ENCODE measurements at places on chromosomes 4 and X.

DNA sequence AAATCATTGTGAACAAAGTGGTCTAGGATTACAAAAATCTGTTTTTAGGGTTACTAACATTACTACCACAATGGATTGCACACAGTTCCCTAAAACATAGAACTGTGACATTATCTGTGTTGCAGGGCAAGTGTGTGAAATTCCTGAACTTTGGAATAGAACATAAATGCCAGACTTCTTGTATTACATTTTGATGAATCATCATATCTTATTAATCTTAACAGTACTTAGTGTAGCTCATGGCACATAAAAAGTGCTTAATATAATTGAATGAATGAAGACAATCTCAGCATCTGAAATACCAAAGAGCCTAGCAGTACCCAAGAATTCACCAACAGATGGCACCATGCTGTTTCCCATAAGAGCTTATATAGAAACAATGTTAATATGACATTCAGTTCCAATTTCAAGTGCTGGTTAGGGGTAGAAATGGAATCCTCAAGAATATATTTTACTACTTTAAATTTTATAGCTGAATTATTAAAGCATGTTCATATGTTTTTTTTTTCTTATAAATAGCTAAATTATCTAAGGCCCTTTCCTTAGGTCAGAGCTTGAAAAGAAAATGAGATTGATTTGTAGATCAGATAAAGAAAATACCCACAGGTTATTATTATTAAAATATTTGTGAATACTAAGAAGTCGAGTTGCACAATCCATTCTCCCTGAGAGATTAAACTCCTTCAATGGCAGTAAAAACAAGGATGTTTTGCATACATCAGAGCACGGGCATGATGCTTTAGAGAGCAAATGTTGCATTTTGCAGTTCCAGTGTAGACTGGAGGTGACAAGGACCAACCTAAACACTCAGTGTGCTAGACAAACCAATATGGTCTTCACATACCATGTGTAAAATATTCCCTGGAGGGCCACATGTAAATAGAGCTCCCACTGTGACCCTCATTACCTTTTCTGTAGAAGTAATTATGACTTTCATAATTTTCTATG lies 25.7 kb upstream of the SHISA3 start:
- no peak for DNase-seq

- DNase-seq = no peak
Measured at GRCh38 chr4:182876427-182876826, 40.8 kb downstream of the DCTD start.

GRCh38 chrX:18983666-18984380 lies at the start of gene PHKA2:
PHKA2 (minus strand) TSS chrX:18984114; CDS start chrX:18983932, 182 bp downstream.
- DNase-seq = peak; percentile 60

DNA sequence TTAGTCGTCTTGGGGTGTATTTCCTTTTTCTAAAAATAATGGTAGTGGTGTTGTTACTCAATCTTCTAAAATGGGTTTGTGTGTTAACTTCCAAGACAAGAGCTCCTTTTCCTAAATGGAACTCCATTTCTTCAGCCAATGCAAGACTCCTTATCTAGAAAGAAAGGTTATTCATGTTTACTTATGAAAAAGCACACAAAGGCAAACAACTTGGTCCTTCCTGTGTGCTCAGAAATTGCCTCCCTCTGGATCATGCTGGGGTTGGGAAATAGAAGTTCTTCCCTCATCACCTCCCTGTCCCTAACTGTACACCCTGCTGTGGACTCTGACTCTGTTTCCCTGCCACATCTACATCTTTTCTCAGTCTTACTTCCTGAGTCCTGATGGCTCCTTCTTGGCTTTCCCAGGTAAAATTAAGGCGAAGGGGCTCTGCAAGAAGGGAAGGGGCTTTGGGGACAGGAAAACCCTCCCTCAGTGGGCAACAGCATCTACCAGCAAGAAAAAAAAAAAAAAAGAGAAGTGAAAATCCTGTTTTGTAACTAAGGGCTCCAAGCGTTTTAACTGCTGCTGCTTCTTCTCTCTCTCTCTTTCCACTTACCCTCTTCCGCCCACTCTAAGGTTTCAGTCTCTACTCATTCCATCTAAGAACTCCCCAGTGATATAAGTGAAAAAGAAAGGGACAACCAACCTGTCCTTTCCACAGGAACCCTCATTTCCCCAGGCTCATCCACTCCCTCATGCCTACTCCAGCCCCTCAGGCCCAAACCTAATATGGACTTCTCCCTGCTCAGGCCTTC lies 19.8 kb upstream of the TASL start:
- no peak for DNase-seq

- DNase-seq = no peak
Measured at GRCh38 chr4:107453987-107454386, 266.0 kb downstream of the PAPSS1 start.
